ENCODE measurements at places on chromosomes 7 and 10.

DNA sequence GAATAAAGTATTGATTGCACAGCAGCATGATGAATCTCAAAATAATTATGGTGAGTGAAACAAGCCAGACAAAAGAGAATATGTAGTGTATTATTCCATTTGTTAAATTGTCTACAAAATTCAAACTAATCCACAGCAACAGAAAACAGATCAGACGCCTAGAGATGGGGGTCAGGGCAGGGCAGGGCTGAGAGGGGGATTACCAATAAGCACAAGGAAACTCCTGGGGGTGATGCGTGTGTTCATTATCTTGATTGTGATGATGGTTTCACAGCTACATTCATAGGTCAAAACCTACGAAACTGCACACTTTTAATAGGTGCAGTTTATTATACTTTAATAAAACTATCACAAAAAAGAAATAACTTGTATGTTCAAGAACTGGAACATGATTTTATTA, 132.7 kb upstream of the CDK6 start:
- DNase-seq: no peak

DNA sequence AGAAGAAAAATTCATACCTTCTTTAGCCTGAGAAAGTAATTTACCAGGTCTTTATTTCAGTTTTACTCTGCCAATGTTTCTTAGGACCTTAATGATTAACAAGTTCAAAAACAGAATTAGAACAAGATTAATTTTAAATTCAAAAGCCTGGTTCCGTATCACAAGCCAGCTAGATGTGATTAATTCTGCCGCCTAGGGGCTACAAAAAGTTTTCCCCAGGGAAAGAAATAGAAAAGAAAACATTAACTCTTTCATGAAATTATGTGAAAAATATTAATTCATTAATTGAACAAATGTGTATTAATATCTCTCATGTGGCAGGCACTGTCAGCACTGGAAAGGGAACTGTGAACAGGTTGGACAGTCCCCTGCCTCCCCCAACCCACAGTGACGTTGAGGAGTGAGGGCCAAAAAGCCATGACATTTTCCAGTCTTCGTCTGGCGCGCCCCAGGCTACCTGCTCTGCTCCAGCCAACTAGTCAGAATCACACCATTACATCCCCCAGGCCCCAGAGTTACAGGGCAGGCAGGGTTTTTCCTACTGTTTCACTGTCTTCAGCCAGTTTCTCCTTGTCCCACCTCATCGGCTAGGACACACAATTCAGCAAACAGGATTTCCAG, 20.1 kb downstream of the TMEM176A start:
- no peak for DNase-seq

- no peak for DNase-seq
Measured at GRCh38 chr10:101438881-101439391, 85.0 kb downstream of the BTRC start.

DNA sequence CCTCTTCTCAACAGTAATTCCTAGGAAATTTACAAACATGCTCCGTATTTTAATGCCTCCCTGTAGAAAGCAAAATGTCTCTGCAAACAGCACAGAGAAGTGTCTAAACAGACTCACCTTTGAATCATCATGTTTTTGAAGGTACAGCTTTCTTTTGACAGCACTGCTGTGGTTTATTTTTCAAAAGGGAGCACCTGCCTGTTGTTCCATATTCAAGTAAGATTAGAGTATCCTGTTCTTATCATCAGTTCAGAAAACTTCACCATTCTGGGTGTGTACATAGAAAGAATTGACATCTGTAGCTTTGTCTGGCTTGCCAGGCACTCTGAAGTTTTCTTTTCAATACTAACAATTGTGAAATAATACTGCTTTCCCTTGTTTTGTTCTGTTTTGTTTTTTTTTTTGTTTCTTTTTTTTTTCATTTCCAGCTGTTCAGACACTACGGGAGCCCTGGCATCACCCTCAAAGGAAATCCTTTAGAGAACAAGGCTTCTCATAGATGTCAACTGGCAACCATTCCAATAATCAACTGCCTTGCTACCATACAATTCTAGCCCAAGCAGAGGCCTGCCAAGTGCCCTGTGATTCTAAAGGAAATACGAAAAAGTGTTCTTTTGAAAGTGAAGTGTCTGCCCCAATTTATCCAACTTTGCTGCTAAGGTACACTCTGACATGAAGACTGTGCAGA, 275.9 kb downstream of the PRPF18 start:
- no peak for DNase-seq

DNA sequence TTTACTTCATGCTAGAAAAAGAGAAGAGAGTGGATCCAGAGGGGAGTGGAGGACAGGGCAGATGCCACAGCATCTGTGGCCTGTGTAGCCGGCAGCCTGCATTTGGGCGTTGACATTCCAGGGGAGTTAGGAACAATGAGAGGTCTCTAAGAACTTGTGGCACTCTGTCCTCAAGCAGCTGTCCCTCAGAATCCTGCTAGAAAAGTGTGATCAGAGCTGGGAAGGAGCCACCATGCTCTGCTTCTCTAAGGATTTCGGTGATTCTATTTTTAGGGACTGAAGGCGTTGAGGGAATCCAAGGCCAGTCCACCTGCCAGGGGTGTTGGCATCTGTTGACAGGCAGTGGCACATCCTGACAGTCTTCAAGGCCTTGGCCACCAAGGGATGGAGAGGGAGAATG, 7.6 kb downstream of the LRIT2 start:
- DNase-seq: no peak

DNA sequence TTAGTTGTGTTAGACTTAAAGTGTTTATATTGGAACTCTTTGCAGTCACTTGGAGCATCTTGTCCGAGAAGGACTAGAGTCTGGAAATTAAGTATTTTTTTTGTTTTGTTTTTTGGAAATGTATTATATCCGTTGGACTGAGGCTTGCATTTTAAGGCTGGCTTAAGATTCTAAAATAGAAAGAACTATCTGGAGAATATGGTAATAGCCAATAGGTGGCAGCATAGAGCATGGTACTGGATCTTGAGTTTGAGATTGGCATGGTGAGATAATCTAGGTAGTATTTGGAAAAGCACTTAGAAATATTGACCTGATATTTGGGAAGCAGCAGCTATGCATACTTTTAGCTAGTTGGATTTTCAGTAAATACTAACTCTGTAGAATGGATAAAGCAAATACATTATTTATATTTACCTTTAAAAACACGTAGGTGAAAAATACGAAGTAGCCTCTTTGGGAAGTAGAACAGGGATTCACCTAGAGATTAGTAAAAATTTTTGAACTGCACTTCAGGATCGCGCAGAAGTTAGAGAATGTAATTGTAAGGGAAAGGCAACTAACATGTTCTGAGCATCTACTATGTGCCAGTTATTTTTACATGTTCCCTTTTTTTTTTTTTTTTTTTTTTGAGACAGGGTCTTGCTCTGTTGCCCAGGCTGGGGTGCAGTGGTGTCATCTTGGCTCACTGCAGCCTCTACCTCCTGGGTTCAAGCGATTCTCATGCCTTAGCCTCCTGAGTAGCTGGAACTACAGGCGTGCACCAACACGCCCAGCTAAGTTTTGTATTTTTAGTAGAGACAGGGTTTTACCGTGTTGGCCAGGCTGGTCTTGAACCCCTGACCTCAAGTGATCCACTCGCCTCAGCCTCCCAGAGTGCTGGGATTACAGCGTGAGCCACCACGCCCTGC, 78.6 kb downstream of the LCOR start:
- no peak for DNase-seq

GRCh38 chr7:137953043-137953664, 48.7 kb downstream of the CREB3L2 start:
- DNase-seq: peak; percentile 22

DNA sequence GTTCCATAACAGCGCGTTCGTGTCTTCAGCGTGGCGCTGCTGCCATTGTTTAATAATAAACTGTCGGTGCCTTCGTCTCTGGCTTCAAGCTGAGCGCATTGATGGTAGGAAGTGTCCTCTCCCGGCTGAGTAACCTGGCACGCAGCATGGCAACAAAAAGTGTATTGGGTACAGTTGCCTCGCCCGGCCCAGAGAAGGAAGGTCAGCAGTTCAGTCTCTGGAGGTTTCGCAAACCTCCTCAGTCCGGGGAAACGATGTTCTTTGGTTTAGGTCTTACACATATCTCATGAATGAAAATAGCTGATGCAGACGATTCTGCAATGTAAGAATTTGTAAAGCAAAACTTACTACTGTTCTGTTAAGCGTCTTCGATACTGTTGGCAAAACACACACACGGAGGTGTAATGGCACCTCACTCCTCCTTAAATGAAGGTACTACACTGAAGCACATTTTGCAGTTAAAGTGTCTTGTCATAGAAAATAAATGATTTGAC, 739 bp upstream of the CCDC186 start:
- no peak for DNase-seq

GRCh38 chr10:90939648-90940047, 18.8 kb upstream of the ANKRD1 start:
- no peak for DNase-seq

DNA sequence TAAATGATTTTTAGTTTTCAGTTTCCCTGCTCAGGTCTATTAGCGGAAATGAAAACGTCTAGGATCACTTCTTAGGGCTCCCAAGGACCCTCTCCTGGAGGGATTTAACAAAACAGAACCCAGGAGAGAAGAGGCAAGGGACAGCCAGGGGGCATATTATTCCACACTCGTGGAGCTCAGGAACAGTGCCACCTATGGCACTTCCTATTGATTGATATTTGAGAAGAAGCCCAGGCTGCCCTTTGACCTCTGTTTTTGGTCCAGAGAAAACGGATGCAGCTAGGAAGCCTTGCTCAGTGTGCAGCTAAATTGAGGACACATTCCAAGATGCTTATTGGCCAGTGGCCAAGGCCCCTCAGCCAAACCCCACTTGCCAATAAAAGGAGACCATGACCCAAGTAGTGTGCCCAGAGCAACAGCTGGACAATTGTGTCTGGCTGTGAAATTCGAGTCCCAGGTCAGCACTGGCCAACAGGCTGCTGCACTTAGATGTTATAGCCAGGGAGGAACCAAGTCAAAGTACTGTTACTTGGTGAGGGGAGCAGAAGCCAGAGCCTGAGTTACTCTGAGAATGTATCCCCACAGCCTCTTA, 24.0 kb upstream of the GPNMB start:
- DNase-seq: no peak

DNA sequence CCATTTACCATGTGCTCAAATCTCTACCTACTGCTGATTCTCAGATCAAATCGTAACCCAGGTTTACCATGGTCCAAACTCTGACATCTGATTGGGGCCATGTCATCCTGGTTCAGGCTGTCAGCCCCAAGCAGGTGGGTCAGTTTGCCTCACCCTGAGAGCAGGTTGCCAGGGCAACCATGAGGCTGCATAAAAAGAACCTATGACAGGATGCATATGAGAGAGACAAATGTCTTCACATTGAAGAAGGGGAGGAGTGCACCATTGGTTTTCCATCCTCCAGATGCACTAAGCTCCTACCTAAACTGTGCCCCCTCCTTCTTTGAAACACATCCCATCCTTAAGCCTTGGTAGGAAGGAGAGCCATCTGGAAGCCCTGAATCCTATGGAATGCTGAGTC, 10.2 kb downstream of the PRSS1 start:
- DNase-seq: no peak

DNA sequence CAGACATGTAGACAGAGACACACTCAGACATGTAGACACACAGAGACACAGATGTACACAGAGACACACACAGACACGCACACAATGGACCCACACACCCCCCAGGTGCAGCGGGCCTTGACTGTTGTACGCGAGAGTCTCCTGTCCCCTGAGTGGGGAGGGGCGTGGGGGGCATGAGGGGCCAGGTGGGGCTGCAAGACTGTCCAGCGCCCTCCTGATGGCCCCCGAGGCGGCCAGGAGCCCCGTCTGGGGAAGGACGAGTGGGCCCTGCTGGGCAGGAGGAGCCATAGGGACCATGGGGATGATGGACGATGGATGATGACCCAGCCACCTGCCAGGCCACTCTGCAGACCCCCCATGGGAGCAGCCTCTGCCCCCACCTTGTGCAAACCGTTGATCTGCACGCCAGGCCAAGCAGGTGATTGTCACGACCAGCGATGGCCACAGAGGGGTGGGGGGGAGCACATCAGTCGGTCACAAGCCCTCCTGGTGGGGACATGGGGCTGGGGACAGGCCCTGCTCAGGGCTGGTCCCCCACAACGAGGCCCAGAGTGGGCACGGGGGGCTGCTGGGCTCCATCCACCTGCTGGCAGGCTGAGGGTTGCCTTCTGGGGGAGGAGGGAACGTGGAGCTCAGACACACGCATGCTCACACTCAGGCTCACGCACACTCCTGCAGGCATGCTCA, 11.6 kb downstream of the VENTX start:
- no peak for DNase-seq

DNA sequence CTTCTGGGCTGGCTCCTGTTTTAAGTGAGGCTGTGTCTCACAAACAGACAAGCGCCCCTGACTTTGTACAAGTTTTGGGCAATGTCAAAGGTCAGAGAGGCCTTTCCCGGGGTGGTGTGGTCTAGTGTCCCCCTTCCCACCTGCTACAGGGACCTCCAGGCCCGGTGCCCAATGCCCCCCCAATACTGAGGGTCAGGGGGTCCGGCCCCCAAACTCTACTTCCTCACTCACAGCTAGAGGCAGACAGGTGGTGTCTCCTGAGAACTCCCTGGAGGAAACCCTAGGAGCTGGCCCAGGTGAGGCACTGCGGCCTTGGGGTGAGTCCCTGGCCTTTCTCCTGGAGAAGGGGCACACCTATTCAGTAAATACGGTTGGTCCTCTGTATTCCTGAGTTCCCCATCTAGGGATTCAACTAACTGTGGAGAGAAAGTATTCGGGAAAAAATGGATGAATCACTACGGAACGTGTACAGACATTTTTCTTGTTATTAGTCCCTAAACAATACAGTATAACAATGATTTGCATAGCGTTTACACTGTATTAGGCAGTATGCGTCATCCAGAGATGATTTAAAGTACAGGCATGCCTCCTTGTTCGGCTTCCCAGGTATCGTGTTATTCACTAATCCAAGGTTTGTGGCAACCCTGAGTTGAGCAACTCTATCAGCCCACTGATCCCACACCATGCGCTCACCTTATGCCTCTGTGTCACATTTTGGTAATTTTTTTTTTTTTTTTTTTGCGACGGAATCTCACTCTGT, 308.1 kb downstream of the WDR37 start:
- DNase-seq: no peak

GRCh38 chr7:105810556-105810955, 65.8 kb downstream of the ATXN7L1 start:
- DNase-seq: no peak

GRCh38 chr7:145696071-145696470, 420.5 kb upstream of the CNTNAP2 start:
- no peak for DNase-seq

GRCh38 chr10:122850705-122851640, 5.3 kb upstream of the CUZD1 start:
- no peak for DNase-seq

DNA sequence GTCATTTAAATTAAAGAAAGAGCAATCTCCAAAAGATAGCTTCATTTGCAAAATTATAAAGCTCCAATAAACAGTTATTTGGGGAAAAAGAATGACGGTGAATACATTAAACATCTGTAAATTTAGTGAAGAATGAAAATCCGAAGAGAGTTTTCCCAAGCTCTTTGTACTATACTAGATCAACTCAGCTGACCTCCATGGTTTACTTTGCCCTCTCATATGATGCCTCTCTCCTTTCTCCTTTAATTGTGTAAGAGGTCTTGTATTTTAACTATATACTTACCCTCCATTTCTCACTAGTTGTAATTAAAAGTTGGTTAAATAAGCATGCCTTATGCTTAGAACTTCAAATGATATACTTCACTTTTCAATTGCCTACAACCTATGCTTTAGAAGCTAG, 125.8 kb downstream of the CACNA2D1 start:
- no peak for DNase-seq

GRCh38 chr7:39033885-39034624, 56.3 kb downstream of the POU6F2 start:
- no peak for DNase-seq

All from retina (tissue), 1 donor.